Stimulated activated CD4-positive, alpha-beta T cell treated with anti-CD3 and anti-CD28 coated beads, Interleukin-1b, Interleukin-23, amount 100 ng/mL, for 4 hours (primary cell): ENCODE measurements at places on chromosomes 5 and 9.

GRCh38 chr5:75016896-75017295 lies 35.5 kb downstream of the GCNT4 start:
- no peak for DNase-seq

GRCh38 chr5:79663212-79663611 lies 26.4 kb upstream of the CMYA5 start:
- no peak for DNase-seq

DNA sequence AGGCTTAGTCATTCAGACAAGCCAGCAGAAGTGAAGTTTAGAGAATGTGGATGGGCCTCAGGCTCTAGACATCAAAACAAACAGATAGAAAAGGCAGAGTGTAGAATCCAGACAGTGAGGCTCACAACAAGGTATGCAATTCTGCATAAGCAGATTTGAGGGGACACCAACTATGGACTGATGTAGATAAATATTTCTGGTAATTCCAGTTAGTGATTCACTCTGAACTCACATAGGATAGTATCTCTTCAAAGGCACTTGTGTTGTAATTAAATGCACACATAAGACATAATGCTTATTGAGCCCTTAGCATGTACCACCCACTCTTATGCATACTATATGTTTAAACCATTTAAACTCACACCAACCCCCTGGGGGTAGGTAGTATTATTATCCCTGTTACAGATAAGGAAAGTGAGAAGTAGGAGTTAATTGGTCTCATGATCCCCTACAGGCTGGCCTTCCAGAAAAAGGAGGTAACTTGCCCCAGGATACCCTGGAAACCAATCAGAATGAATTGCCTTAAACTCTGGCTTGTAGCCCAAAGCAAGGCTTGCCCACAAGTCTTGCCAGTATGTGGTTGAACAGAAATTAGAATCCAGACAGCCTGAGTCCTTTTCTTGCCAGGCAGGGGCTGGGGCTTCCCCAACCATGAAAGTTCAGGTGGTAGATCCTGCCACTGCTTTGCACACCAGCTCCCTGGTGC lies 39.5 kb upstream of the HSPB3 start:
- DNase-seq, result no peak

- peak; percentile 7 for DNase-seq
These were observed 94.6 kb downstream of the ZNF608 start for GRCh38 chr5:124651663-124652513.

GRCh38 chr9:134858051-134858841 lies 22.4 kb upstream of the FCN2 start:
- no peak for DNase-seq

GRCh38 chr9:5389109-5389732 lies 48.5 kb downstream of the PLGRKT start:
- no peak for DNase-seq

DNA sequence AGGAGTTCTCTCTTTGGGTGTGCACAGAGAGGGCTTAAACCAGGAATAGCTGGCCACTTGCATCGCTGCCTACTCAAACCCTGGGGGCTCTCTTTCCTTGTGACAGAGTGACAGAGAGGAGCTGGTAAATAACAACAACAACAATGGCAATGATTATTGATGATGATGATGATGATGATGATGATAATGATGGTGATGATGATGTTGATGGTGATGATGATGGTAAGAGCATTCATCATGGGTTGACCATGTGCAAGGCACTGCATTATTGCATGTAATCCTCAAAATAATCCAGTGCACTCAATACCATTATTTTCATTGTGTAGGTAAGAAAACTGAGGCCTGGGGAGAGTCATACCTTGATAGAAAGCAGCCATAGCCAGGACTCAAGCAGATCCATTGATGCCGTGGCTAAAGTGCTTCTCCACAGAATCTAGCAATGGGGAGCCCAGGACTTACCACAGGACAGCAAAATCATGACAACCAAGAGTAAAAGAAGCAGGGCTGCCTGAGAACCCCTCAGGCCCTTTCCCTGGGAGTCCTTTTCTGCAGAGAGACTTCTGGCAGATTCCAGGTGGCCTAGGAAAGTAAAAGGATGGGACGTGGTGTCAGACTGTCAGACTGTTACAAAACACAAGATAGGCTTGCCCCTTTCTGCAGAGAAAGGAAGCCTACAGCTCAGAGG lies 4.8 kb downstream of the FOXI1 start:
- DNase-seq, result no peak

DNA sequence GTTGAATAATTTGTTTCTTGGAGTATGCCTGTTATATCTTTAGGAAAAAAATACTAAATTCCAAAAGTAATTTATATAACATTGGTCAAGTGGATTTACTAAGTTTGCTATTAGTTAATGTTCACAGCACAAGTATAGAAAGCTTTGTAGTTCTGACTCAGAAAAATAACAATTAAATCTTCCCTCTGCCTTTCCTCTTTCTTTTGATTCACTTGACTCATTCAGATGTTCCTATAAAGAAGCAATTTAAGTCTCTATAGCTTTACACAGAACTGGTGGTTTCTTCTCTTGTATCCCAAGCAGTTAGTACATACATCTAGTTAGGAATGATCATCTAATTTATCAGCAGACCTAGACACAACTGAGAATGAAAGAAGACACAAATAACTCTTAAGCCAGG lies 4.5 kb upstream of the CDC42SE2 start:
- no peak for DNase-seq

GRCh38 chr9:257957-258356 lies 43.3 kb downstream of the DOCK8 start:
- no peak for DNase-seq

DNA sequence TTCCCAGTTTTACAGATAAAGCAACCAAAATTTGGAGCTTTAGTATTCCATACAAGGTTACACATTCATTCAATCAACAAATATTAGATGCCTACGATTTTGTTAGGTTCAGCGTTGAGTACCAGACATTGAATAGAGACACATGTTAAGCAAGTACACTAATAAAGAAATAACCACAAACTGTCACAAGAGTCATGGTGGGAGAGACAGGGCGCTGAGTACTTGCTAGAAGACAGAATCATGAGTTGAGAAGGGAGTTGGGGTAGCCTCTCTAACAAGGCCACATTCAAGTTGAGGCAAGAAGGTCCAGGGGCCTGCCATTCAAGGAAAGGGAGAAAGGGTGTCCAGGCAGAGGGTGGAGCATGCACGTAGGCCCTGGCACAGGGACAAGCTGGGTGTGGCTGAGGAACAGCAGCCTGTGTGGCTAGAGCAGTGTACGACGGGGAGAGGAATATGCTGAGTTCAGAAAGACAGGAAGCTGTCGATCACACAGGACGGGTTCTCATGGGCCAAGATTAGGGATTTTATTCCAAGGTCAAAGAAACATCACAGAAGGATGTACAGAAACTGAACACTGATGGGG lies 17.0 kb downstream of the CDK5RAP2 start:
- no peak for DNase-seq

DNA sequence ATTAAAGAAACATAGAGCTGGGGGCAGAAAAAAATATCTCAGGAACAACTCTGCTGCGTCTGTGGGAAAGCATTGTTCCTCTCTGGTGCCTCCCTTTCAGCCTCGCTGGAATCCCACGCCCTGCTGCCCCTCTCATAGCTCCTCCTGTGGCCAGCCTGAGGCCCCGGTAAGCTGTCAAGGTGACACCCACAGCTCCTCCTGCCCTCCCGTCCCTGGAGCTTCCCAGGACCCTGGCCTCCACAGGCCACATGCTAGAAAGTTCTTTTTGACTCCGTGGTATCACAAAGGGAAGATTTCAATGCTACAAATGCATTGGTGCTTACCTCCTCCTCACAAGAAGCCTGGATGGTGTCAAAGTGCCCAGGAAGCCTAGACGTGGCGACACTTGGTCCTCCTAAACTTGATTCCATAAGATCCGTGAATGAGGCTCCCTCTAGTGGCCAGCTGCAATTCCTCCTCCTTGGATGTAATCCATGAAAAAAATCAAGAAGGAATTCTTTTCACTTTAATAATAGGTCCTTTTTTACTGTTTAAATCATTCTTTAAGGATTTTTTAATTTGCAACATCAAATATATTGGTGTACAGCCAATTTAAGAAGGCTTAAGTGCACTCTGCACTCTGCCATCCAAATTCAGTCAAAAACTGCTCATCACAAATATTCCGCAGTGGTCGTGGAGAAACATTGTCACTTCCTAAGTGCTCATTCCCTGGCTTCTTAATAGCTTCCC lies 104.9 kb downstream of the CFAP90 start:
- DNase-seq, result peak; percentile 23
